ENCODE measurements at places on chromosomes 12 and 14.

DNA sequence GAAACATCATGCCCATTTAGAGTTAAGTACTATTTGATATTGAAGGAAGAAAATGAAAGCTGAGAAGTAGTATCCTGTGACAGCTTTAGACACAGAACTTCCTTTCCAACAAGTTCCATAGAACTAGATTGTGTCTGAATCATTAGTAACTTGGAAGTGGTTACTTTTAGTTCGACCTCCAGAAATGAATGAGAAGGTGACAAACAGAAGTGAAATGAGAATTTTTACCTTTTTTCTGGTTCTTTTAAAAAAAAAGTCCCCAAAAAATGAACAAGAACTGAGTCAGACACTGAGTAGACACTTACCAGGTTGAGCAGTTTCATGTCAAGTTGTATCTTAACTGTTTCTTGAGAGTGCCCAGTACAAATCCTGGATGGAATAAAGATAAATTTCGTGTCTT, 3.0 kb downstream of the ATP6V0A2 start:
- no peak for DNase-seq

GRCh38 chr12:116661341-116661740, 76.5 kb downstream of the SPRING1 start:
- DNase-seq, result no peak

DNA sequence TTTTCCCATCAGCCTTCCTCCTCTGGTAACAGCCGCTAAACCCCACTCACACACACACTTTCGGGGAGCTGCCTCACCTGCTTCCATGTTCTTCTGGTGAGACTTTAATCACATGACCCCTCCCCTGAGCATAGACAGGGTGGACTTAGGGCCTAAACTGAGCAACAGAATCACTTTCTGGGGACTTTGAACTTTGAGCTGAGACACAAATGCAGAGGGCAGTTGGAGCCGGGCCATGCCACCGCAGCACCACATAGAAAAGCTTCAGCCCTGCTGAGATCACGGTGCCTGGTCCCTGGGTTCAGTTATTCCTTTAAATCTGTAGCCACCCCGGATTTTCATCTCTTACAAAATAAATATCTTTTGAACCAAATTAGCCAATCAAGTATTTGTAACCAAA, 18.4 kb upstream of the MAP3K9 start:
- DNase-seq, result no peak

DNA sequence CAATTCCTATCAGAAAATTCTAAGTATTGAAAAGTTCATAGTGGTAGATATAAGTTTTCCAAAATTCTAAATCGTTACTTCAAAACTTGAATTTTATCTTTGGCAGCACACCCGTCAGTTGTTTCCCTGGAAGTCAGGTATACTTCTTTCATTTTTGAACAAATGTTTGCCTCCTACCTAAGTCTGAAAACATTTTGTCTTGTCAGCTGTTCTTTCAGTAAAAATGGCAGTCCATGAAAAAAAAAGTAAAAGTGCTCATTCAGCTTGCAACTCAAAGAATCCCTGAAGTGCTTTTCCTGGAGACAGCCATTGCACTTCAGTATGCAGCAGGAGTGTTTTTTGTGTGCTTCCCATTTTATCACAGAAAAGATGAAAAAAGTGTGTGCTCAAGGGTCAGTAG, 130.1 kb upstream of the NEDD1 start:
- DNase-seq, result no peak

- no peak for DNase-seq
These were observed 1.1 kb downstream of the ETV6 start for GRCh38 chr12:11650286-11651281.

DNA sequence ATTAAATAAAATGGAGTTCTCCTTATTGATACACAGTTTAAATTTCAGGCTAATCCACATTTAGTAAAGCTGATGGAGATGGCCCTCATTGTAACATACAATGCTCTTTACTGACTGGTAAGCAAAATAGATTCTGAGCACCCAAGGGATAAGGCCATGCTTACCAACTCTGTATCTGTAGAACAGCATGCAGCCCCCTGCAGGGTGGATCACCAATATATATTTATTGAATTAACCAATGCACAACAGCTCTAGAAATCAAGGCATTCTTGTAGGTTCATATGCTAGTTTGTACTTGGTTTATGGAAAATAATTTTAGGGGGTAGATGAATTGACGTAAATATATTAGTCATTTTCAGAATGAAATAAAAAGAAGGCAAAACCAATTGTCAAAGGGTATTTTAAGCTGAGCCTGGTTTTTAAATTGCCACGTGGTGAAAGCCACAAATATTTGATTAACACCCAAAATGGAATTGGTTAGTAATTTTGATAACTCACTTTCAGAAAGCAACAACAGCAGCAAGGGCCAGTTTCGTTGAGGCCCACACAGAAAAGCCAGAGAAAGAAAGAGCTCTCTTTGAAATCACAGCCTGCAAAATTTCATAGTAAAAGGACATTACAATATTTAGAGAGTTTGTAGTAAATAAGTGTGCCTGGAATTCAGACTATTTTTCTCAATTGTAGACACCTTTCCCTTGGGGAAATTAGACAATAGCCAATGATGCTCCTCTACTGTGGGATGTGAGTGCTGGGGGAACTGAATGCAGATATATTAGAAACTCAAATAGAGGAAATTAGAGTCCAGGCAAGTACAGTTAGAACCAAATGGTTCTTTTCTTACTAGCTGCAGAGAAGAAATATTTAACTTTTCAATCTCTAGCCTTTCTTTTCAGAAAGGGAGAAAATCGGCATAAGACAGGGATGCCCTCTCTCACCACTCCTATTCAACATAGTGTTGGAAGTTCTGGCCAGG, 216.2 kb upstream of the ABCD2 start:
- no peak for DNase-seq

DNA sequence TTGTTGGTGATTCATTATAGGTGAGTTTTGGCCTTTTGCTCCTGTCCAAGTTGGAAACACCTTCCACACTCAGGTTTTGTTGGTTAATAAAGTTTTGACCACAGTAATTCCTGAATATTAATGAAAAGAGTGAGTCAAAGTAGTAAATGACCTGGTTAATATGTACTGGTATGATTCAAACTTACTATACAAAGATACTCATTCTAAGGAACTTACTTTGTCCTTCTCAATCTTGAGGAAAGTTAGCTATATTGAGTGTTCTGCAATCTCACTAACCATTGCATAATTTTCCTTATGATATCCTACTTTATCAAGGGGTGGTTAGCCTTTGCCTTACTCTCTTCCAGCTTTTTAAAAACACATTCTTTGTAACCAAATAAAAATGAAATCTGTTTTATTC, 20.9 kb upstream of the HECTD1 start:
- DNase-seq, result no peak

DNA sequence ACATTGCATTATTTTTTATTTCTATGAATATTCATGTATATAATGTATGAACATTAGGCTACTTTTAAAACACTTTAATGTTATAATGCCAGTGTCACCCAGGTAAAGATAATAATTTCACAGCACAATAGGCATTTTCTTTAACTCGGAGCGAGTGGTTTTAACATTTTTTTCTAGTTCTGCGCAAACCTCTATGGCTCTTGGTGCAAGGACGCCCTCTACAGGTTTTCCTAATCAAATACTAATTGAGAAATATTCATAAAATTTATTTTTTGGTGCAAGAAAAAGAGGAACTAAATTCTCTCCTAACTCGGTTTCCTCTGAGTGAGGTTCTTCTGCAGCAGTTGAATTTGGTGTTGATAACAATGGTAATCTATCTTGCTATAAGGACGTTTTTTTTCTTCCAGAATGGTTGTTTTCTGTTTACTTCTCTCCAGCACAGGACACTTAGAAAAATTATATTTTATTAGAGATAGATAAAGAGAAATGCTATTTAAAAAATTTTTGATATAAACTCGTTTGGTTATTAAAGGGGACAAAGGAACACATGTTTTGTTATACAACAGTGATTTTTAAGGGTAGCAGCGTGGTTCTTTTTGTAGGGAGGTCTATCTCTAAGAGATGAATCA, 2.4 kb upstream of the WIF1 start:
- no peak for DNase-seq

- DNase-seq, result no peak
These were observed 509.4 kb downstream of the GALC start for GRCh38 chr14:87483271-87484260.

DNA sequence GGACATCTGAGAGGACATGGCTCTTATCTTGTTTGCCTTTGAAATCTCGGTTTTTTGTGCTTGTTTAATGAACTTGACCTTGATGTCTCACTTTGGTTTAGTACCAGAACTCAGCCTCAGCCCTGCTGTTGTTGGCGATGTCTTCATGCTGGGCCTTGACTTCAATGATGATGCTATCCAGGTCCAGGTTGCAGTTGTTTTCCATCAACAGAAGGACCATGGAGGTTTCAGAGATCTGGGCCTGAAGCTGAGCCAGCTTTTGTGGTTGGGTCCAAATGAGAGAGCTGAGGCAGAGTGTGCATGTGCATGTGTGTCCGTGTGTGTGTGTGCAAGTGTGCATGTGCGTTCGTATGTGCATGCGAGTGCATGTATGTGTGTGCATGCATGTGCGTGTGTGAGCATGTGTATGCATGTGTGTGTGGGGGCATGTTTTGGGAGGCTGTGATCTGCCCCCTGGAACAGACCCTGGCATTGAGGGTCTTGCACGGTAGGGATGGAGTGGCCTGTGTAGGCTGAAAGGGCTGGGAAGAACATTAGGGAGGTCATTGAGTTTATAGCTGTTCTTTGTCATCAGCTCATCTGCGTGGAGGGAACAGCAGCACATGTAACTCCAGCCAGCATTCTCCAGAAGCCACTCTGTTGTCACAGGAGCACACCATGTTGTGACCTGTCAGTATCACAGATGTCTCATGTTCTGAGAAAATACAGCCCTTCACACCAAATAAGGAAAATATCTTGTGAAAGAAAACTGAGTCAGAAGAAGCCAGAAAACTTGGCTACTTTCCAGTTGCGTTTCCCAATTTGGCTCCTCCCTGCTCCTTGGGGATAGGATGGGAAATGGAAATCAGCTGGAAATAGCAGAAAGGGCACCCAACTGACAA, 10.0 kb upstream of the KRT82 start:
- DNase-seq, result peak; percentile 56

GRCh38 chr12:32444895-32445294, 45.5 kb downstream of the FGD4 start:
- no peak for DNase-seq

DNA sequence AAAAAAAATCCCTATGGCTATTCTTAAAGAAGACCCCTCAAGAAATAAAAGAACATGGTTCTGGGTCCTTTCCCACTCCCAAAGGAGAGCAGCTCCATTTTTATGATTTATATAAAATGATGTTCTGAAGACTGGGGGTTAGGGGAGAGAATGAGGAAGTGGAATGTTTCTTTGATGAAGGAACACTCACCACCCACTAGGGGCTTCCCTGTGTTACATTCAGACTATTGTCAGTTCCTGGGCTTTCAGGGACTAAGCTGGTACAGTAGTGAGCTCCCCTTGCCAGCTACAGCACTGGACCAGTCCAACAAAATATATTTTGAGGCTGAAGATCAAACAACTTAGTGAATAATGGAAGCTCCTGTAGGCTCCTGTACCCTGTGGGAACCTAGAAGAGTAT, 98.9 kb downstream of the HMGA2 start:
- no peak for DNase-seq

GRCh38 chr14:89058697-89059096, 234.2 kb downstream of the TTC8 start:
- DNase-seq, result no peak

DNA sequence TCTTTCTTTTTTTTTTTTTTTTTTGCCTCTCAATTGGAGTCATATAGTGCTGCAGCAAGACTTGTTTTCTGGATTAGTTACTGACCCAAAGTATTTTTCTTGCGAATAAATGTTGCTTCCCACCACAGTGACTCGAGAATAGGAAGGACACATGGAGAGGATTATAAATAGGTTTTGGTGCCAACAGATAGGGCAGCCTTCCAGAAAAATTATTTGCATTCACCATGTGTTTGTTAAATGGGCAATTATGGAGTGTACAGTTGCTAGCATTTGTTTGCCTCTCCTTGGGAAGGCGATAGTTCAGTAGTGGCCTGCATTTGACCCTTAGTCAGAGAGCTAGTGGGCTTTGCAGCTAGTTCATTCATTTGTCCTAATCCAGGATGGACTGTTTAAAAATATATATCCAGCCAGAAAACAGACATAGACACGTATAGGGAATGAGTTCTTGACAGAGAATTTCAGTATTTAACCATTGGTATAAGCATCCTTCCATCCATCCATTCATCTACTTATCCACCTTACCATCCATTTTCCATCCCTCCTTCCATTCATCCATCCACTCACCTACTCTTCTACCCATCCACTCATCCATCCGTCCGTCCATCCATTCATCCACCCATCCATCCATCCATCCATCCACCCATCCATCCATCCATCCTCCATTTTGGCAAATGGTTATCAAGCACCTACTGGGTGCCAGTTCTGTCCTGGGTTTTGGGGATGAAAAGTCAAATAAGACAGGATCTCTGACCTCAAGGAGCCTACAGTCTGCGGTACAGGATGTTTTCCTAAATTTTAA, 67.5 kb downstream of the CHST11 start:
- DNase-seq, result no peak

GRCh38 chr14:55481769-55482168, 41.4 kb upstream of the TBPL2 start:
- DNase-seq, result no peak

DNA sequence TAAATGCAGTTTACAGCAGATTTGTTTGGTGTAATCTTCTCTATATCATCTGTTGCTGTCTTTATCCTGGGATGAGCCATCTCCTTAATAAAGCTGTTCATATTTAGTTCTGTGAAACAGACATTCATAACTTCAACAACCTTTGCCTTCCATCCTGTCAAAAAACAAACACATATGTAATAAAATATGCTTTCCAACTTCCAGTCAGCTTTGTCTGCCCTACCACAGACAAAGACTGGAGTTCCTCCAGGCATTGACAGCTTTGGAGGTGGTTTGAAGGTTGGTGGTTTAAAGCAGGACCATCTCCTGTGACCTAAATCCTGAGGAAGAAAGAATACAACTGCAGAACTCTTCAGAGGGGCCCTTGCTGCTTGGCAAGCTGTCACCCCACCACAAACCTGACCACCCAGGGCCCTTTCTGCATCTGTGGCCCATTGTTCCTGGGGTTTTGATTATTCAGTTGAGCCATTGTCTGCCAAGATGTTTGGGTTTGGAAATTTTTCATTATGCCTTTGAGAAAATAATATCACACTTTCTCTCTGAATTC, 28.2 kb upstream of the PTGR2 start:
- DNase-seq, result no peak

- DNase-seq, result no peak
These were observed 86.8 kb downstream of the FGD4 start for GRCh38 chr12:32486158-32486557.

DNA sequence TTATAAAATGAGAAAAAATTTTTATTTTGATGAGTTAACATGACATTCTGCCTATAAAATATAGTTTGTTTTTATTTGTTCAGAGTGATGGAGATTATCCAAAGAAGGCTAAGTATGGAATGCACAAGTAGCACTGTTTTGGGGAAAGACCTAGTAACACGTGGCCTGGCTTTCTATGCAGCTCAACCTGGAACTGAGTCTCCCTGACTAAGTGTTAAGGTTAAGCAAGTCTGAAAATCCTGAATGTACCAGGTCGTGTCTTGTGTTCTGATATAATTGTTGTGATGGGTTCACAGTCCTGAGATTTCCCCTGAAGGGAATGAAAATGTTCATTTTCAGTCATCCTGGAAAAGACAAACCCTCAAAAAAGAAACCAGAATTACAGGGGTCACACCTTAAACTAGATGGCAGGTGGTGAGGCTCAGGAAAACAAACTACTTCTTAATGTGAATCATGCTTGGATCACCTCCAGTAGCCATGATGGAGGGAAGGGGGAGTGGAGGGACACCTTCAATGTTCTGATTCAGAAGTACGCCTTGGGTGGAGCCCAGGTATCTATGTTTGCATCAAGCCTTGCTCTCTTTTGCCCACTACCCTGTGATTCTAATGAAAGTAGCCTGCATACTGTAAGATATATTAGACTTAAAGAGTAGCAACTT, 236.8 kb downstream of the ALX1 start:
- no peak for DNase-seq

Measured in A549 (cell line).